ENCODE measurements at places on chromosomes 6 and 20.

- DNase-seq: no peak
These were observed 12.1 kb downstream of the LGSN start for GRCh38 chr6:63307581-63308246.

DNA sequence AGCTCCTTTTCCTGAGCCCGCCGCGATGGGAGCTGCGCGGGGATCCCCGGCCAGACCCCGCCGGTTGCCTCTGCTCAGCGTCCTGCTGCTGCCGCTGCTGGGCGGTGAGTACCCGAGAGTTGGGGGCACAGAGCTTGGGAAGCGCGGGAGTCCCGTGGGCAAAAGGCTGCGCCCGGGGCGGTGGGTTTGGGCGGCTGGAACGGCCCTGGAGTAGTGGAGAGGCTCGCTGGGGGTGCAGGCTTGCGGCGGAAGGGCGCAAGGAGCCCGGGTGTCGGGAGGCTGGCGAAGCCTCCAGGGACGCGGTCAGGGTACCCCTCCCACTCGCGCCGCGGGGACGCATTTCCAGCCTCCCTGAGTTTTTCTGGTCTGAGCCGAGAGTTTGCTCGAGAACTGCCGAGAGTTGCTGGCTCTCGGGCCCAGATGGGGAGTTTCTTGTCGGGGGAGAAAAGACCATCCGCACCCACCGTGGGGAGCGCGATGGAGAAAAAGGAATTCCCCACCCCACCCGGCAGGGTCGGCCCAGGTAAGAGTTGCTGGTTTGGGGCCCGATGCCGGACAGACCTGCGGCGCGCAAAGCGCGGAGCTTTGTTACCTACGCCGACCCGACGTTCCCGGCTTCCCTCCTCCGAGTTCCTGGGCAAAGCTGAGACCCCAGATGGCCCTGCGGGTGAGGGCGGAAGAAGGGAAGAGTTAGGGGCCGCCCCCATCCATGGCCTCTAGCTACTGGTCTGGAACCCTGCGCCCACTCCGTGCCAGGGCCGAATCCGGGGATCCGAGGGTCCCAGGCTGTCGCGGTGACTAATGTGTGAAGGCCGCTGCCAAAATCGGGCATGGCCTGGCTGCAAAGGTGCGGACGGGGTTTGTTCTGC, 584 bp downstream of the PTK7 start:
- DNase-seq: no peak

DNA sequence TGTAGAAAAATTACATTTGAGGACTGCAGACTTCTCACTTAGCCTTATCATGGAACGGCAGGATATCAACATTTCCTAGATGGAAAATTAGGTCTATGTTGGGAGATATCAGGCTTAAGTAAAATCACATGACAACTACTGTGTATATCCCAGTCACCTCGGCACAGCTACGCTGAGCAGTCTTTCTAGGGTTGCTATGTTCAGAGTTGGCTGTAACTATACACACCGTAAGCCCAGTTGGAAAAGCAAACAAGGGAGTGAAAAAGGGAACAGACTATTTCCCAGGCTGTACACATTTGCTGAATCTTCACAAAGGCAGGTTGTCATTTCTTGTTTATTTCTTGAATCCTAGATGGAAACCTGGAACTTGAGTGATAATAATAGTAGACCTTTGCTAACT, 80.7 kb upstream of the PTPRK start:
- DNase-seq: no peak

DNA sequence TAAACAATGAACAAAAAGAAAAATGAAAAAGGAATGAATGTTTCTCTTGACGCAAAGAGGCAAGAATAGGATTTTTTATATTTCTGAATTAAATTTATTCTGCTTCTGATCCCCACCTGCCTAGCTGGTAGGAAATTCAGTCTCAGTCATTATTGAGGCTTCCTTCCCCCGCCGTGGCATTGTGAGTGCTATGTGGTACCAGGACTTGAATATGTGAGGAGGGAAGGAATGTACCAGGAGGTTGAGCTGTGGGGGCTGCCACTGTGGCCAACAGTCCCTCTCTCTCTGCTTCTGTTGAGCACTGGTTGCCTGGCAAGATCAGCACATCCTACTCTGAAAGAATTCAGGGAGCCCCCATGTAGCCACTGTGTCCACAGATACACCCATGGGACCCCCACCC, 368.1 kb upstream of the JARID2 start:
- DNase-seq: no peak

DNA sequence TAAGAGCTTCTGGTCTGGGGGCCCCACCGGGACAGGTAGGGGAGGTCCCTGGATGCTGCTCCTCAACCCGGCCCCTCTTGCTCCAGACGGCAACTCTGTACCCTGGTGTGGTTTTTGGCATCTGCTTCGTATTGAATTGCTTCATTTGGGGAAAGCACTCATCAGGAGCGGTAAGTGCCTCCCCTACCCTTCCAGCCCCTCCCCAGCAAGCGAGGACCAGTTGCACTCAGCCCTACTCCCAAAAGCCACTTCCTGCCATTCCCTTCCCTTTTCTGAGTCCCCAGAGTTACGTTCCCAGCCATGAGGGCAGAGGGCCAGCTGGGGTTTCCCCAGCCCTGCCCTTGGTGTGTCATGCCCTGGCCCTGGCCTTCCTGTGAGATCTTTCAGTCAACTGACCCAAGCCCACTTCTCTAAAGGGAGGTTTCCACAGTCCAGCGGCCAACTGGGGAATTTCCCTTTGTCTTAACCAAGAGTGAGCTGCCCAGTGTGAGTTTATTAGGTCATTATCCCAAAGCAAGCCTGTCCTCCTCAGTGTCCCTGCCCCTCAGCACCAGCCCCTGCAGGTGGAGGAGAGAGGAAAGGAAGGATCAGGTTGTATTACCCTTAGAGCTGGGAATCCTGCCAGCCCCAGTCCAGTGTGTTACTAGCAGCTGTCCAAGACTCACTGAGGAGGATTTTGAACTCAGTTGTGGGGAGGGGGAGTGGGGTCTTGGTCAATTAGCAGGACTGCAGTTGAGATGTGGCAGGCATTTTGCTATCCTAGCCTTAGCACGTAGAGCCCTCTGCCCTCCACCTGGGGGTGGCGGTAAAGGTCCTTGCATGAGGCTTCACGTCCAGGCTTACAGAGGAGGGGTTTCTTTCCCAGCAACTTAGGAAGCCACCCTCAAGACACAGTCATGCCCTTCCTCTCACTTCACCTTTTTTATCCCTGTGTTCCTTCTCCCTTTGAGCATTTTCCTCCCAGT, 45.8 kb downstream of the TM9SF4 start:
- peak; percentile 37 for DNase-seq

GRCh38 chr20:59938221-59938620, 1.9 kb downstream of the PPP1R3D start:
- no peak for DNase-seq

DNA sequence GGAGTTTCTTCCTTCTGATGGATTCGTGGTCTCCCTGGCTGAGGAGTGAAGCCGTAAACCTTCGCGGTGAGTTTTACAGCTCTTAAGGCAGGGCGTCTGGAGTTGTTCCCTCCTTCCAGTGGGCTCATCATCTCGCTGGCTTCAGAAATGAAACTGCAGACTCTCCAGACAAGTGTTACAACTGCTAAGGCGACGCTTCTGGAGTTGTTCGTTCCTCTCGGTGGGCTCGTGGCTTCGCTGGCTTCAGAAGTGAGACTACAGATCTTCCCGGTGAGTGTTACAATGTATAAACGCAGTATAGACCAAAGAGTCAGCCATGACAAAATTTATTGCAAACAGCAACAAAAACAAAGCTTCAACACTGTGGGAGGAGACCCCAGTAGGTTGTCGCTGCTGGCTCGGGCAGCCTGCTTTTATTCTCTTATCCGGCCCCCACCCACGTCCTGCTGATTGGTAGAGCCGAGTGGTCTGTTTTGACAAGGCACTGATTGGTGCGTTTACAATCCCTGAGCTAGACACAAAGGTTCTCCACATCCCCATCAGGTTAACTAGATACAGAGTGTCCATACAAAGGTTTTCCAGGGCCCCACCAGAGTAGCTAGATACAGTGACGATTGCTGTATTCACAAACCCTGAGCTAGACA, 113.2 kb downstream of the GPX5 start:
- DNase-seq: no peak

DNA sequence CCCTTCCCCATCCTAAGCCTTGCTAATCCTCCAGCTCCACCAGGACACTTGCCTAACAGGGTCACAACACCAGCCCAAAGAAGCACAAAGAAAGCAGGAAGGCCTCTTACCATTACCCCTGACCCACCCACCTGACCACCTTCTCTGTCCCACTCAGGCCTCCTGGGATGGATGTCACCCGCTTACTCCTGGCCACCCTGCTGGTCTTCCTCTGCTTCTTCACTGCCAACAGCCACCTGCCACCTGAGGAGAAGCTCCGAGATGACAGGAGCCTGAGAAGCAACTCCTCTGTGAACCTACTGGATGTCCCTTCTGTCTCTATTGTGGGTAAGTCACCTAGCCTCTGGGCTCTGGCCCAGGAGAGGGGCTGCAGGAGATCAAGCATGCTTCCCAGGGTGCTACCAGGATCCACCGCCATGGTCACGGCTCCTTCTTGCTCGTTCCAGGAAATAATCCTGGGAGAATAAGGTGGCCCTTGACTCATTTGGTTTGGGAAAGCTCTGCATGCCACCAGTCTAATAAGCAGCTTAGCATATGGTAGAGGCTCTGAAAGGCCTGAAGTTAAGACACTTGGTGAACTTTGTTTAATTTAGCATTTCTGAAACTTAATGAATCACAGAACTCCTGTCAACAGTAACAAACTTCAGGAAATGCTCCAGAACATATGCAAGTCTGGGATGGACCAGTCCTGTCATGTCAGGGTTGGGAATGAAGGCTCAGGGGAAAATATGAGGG, 19.2 kb downstream of the ASIP start:
- no peak for DNase-seq

- DNase-seq: no peak
These were observed 10.3 kb downstream of the C20orf203 start for GRCh38 chr20:32663335-32664011.

DNA sequence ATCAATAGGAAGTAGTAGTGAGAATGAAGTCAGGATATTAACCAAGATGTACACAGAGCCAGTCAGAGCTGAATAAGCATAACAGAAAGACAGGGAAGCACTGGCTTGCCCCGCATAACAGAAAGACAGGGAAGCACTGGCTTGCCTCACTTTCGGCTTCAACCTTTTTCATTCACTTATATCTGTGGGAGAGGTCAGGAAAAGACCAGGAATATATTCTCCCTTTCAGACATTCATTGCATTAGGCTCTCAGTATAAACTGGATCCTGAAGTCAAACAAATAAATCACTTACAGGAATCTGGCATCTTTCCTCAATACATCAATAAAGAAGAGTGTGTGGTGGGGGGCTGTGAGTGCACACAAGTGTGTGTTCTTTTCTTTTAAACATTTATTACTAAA, 437.6 kb downstream of the C6orf118 start:
- no peak for DNase-seq

GRCh38 chr6:51261691-51262090, 443.0 kb downstream of the TFAP2B start:
- DNase-seq: no peak

DNA sequence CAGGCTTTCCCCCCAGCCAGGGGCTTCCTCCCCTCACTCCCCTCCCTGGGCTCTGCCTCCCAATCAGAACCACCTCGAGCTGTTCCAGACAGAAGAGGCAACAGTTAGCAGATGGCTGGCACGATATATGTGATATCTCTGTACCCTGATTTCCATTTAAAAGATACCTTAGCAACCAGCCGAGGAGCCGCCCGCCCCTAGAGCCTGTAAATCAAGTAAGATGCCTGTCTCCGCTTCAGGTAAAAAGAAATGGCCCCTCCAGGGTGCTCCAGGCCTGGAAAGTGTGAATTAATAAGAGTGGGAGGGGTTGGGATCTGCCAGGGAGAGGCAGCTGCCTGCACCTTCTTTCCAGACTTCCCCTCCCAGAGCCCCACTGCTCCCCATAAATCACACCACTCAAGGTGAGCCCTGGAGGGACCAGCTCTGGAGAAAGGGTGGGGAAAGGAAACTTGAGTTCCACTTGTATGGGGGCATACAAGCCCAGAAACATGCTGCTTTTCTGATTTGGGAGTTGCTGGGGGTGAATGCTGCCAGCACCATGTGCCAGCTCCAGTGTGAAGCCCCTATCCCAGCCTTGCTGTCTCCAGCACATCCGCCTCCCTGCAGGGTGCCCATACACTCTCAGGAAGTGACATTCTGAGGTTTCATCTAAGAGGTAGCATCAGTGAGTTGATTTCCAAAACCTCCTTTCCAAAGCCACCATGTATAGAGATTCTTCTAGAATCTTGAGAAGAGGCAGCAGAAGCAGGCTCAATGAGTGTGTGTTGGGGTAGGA, 148.0 kb downstream of the LRFN2 start:
- DNase-seq: no peak

- DNase-seq: no peak
These were observed 301.0 kb downstream of the CENPW start for GRCh38 chr6:126640921-126641320.

- no peak for DNase-seq
These were observed 32.8 kb upstream of the HS3ST5 start for GRCh38 chr6:114375541-114376192.

DNA sequence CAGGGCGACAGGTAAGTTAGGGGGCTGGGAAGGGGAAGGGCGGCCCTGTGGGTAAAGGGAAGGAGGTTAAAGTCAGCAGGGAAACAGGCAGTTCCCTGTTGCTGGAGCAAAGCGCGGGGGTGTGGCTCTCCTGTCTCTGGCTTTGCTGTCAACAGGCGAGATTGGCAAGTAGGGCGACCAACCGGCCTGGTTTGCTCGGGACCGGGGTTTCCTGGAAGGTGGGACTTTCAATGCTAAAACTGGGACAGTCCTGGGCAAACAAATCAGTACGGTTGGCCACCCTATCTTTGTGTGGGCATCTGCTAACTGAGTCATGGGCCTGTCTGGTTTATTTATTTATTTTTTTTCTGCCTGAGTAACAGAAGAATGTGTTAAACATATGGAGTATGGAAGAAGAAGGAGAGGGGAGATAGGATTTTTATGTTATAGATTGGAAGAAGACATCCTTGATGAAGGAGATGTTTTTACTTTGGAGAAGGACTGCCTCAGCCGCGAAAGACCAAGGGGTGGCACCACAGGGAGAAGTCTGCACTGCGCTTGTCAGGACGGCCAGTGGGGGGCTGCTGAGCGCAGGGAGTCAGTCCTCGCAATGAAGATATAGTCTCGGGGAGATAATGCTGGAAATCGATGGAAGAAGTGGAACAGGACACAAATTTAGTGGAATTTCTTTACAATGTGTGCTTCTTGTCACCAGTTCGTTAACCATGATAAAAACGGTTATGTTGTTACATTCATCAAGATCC, 43.4 kb upstream of the ESR1 start:
- DNase-seq: no peak

DNA sequence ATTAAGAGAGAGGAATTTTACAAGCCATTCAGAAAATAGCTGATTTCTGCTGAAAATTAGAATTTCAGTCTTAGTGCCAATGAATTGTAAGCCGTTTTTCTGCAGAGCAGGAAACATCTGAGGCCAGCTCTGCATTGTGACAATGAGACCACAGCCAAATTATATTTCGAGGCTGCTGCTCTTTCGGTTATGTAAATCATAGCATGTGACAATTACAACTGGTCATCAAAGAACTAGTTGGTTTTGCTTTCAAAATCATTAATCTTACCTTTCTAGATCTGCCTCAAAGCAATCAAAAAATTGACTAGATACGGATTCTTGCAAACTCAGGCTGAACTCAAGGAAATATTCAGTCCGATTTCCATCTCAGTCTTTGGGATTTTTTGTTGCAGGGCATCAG, 33.4 kb upstream of the INSM1 start:
- DNase-seq: no peak

- DNase-seq: no peak
These were observed 313.0 kb upstream of the AGPAT4 start for GRCh38 chr6:161586887-161587286.

Data from T-helper 2 cell (primary cell).